ENCODE measurements at places on chromosomes 3 and 15.

DNA sequence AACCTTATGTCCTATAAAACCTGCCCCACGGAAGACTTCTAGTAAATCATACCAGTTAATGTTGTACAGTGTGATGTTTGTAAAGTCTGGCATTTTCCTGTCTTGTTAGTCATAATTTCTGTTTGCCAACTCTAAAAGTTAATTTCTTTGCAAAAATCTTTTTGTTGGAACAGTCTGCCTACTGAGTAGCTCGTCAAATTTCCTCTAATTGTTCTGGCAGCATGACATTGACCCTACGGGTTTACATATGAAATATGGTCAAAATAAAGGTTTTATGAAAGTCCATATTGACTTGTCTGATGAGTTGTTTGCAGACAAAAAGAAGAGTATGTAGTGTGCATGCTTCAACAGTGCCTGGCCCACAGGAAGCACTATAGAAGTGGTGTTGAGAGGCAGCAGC lies 79.8 kb upstream of the SOX2 start:
- no peak for DNase-seq

DNA sequence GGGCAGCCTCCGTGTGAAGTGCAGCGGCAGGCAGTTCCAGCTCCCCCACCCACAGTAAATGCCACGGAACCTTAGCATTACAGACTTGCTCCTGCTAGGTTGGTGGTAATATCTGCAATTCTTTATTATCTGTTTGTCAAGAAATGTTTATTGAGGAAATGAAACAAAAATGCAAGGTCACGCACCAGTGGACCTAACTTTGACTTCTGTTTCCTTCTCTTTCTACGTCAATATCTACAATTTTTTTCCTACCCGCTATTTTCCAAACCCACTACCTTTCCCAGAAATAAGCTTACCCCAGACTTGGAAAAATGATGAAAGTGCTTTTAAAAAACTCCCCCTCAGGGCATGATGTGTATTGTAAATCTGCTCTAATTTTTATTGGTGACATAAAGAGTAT lies 18.9 kb downstream of the ILDR1 start:
- DNase-seq: no peak

DNA sequence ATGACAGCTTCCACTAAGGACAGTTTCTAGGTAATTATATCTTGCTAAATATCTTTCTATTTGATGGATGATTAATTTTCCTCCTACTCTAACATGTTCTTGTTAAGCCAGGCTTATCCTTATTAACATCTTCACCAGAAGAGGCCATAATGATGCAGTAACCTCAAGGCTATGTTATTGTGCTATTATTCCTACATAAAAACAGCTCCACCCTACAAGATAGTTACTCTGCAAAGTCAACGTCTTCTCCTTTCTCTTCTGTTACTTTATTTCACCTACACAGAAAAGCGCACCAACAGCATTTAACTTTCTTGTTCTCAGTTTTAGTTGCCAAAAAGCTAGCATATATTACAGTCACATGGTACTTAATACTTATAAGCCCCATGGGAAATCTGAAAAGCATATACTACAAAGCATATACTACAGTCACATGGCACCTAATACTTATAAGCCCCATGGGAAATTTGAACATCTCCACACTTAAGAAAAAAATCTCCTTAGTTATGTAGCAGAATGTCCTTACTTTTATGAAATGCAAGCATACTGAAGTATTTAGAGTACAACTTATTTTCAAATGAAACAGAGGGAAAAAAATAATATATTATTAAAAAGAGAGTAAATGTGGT lies 13.4 kb downstream of the ADAM10 start:
- DNase-seq: no peak

DNA sequence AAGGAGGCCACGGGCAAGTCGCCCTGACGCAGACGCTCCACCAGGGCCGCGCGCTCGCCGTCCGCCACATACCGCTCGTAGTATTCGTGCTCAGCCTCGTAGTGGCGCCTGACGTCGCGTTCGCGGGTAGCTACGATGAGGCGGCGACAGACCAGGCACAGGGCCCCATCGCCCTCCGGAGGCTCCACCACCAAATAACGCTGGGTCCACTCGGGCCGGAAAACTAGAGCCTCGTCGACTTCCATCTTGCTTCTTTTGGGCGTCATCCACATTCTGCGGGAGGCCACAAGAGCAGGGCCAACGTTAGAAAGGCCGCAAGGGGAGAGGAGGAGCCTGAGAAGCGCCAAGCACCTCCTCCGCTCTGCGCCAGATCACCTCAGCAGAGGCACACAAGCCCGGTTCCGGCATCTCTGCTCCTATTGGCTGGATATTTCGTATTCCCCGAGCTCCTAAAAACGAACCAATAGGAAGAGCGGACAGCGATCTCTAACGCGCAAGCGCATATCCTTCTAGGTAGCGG lies at the start of gene EPM2AIP1:
Gene EPM2AIP1, minus strand, starts transcription at position 326 of the 520 bp plus-strand sequence. Its CDS starts 54 bp downstream, at position 272.
- DNase-seq: no peak

- DNase-seq: no peak
Observed at GRCh38 chr3:122101646-122102045, 46.5 kb downstream of the CD86 start.

DNA sequence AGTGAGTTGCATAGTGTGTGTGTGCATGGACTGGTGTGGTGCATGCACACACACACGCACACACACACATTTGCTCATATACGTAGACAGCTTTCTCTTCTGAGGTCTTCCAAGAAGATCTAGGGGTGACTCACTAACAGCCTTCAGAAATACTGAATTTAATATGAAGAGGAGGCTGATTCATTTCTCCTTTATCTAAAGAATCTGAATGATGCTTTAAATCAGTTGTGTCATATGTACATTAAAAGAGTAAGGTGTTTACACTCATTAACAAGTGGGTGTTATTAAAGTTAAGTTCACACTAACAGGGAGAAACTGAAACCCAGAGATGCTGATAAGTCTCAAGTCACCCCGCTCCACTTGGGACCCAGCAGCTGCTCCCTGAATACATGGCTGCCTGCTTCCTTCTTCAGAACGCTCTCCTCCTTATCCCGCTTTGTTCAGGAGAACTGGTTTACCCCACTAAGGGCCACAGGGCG lies 22.0 kb downstream of the TMPRSS7 start:
- DNase-seq: no peak

- DNase-seq: no peak
Observed at GRCh38 chr3:159186581-159186980, 384.7 kb downstream of the MFSD1 start.

GRCh38 chr3:34862456-34862855 lies 776.9 kb upstream of the ARPP21 start:
- no peak for DNase-seq

DNA sequence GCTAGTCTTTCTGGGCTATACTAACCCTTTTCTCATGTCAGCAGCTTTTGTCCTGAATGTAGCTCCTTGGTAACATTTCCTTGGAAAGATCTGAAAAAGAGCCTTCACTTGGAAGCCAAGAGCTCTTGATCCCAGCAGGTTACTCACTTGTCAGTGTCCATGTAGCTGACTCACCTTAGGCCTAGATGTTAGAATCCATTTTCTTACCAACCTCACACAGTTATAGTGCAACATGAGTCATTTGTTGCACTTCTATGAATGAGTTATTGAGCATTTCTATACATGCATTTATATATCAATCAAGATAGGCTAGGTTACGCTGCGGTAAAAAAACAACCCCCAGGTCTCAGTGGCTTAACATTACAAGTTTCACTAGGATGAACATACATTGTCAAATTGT lies 106.8 kb upstream of the SLC7A14 start:
- no peak for DNase-seq

- DNase-seq: no peak
Observed at GRCh38 chr3:167742338-167742737, 6.8 kb downstream of the SERPINI1 start.

Data from stimulated activated CD4-positive, alpha-beta T cell treated with anti-CD3 and anti-CD28 coated beads, Interleukin-12 subunit alpha, Interleukin-12 subunit beta, amount 100 ng/mL, for 48 hours (primary cell).